ENCODE measurements at places on chromosomes 5 and 9. TPM values are rescaled to one million over a fixed set of nuclear protein-coding genes. Genes with fewer than 3 reads are reported as not detected.

Gene FYB1
- 5.4 TPM for polyA plus RNA-seq

Gene GDA
- polyA plus RNA-seq: 0.40 TPM

Gene MGAT1
- 72.7 TPM for polyA plus RNA-seq

Gene LCP2
- polyA plus RNA-seq: 4.0 TPM

Gene INSL4
- polyA plus RNA-seq: not detected

Gene SPINK13
- polyA plus RNA-seq: 0.37 TPM

Gene PCA3
- polyA plus RNA-seq: 0.40 TPM

Gene PCDHA13
- not detected for polyA plus RNA-seq

Gene PDLIM4
- polyA plus RNA-seq: 11.0 TPM

Gene PCDHGA6
- polyA plus RNA-seq: 4.2 TPM

Gene PTPRD
- polyA plus RNA-seq: 101 TPM

Gene PCDHB6
- 3.8 TPM for polyA plus RNA-seq

Gene FABP6
- not detected for polyA plus RNA-seq

Gene FRRS1L
- 3.1 TPM for polyA plus RNA-seq

Gene OLFM1
- polyA plus RNA-seq: 3.2 TPM

Data from right renal cortex interstitium (tissue), 3 donors.